ENCODE measurements at places on chromosomes 3 and 15.
A peak's percentile ranks its signal among the peaks of the same experiment; 100 is the strongest.

DNA sequence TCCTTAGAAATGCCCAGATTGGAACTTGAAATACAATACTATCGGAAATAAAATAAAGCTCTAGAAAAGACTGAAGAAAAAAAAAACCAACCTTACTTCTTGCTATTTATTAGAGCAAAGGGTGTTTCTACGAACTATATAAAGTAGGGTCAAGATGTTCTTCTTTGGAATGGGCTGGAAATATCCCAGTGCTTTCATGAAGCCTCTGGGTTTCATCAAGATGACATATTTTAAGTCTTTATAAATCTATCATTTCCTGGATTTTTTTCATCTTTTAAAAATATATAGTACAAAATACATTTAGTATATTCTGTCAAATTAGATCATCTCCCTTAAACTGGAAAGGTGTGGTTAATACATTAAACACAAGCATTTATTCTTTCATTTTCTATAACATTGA, 978.8 kb downstream of the NAALADL2 start:
- DNase-seq: no peak

GRCh38 chr3:71438904-71439303, 144.6 kb downstream of the FOXP1 start:
- no peak for DNase-seq

- DNase-seq: no peak
Observed at GRCh38 chr3:151879037-151879436, 5.6 kb downstream of the SUCNR1 start.

- DNase-seq: no peak
Observed at GRCh38 chr3:173351886-173352285, 45.7 kb upstream of the NLGN1 start.

DNA sequence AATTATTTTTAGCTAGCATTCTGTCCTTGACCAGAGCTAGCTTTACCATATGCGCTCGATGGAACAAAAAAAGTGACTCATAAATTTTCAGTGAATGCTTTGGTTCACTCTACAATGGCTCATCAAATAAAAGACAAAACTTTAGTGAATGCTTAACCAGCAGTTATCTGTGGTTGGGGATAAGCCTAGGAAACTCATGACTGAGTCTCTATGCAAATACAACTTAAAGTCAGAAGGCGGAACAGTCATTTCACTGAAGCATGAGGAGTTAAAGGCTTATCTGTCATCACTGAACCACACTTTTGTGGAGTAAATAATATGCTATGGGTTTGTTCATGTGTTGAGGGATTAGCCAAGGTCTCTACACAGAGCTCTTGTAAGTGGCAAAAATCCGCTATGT, 308.4 kb downstream of the SQOR start:
- DNase-seq: no peak

DNA sequence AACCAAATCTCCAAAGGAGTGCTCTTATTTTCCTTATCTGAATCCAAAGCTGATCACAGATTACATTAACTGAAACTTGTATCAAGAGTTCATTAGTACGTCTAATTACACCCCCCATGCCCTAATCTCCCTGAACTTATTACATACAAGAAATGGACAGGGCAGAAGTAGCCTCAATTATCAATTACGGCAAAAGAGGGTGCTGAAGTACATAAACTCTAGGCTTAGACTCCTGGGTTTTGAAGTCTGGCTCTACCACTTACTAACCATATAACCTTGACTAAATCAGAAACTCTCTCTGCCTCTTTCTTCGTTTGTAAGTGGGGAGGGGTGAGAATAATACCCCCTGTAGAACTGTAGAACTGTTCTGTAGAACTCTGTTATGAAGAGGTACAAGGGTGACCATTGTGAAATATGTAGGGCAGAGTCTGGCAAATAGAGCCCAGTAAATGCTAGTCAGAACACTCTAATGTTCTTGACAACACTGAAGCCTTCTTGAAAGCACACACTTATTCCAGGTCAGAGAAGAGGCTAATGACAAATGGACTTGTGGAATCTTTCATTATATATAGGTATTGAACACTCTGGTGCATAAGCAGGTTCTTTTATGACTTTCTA, 19.6 kb upstream of the OR5K4 start:
- DNase-seq: no peak

- DNase-seq: no peak
Observed at GRCh38 chr15:32956711-32957110, 237.8 kb downstream of the FMN1 start.

GRCh38 chr15:45456212-45457106, 66.1 kb downstream of the SLC30A4 start:
- DNase-seq: peak; percentile 77

GRCh38 chr3:151312972-151313371, 3.6 kb downstream of the GPR87 start:
- DNase-seq: no peak

DNA sequence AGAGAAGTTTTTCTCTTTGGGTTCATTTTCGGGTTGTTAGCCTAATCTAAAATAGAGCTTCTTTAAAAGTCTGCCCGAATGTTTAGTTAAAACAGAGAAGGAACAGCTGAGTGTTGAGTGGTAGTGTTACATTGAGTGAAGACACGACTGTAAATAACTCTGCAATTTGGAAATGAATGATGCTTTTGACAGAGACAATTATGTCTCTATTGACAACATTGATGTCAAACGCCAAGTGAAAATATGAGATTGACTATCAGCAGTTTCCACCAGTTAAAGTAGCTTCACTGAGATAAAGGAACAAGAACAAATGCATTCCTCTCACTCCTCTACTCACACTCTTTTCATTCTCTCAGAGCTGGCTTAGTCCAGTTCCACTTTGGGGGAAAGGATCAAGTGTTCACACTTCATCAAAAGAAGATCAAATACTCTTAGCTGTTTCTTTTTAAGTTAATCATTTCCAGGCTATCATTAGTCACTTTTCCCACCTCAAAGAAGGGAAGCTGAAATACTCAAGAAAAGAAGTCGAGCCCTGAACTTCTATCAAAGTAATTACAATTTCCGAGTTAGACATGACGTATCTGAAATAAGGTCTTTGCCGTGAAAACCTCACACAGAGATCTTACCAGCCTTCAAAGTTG, 399.1 kb upstream of the DPH6 start:
- DNase-seq: no peak

DNA sequence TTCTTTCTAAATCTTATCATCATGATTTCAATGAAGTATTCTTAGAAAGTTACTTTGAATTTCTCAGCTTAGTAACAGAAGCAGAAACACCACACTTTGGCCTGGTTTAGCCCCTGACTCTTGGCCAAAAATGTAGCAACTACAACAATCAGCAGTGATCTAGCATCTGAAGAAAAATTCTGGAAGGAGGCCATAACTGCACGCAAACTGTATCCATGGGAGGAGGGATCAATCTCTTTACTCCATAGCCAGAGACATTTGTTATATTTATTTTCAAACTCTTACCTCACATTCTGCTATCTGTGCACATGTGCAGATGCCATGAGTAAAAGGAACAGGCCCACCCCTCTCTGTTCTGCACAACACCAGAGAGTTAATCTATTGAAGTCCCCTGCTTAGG, 251.0 kb upstream of the P2RY1 start:
- DNase-seq: no peak

GRCh38 chr15:60589728-60590127, 110.8 kb upstream of the ICE2 start:
- no peak for DNase-seq

- DNase-seq: no peak
Observed at GRCh38 chr3:17013050-17013449, 128.3 kb downstream of the PLCL2 start.

- DNase-seq: peak; percentile 56
Observed at GRCh38 chr15:74950078-74950908, 6.3 kb downstream of the RPP25 start.

DNA sequence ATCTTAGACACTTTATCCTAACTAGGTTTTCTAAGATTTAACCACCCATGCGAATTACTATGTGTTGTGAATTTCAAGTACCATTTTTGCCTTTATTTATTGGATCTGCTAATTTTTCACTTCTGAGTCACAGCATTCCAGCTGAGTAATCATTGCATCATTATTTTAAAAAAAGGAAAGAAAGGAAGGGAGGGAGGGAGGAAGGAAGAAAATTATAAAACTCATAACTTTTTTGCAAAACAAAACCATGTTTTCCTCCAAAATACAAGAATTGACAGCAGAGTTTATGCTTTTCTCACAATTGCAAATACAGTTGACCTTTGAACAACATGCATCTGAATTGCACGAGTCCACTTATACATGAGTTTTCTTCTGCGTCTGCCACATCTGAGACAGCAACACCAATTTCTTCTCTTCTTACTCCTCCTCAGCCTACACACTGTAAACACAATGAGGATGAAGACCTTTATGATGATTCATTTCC, 651.4 kb upstream of the NECTIN3 start:
- DNase-seq: no peak

- no peak for DNase-seq
Observed at GRCh38 chr3:147218965-147219364, 187.4 kb downstream of the ZIC4 start.

- DNase-seq: no peak
Observed at GRCh38 chr3:5613599-5613998, 426.1 kb downstream of the EDEM1 start.

DNA sequence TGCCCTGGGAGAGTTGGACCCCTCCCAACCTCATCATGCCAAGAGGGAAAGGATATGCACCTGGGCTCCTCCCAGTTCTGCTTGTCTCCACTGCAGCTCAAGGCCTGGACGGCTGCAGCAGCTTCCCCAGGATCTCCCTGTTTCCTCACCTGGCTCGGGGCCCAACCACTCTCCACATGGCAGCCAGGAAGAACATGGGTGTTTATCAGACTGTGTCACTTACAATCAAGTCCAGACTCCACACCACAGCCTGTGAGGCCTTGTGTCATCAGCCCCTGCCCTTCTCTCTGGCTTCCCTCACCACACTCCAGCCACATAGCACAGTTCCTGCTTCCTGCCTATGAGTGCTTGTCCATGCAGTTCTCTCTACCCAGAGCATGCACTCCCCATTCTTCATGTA, 534.4 kb downstream of the EPHB1 start:
- DNase-seq: no peak

DNA sequence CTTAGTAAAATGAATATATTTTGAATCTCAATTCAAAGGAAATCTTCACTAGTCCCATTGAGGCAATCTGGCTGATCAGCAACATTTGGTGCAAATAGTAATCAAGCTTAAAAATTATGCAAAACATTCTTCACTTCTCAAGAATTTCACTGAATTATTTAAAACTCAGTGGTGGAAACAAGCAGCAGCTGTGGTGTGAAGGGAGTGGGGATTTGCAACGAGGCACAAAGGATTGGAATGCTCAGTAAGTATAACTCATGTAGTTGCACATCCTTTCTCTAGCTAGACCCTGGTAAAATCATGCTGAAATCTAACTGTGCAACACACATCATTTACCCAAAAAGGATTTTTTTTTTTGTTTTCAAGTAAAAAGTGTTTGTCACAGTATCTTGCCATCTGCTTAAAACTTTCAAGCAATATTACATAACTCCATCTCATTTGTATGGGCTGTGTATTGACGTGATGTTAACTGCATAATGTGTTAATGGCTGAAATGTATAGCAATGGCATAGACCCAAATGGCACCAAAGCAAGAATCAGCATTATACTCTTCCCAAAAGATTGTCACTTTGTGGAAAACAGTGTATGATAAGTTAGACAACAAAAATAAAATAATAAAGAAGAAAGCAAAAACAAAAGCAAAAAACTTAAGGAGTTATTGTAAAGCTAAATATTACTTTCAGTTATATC, 816.6 kb downstream of the EPHA3 start:
- no peak for DNase-seq

- no peak for DNase-seq
Observed at GRCh38 chr3:192223815-192224214, 503.5 kb downstream of the FGF12 start.

DNA sequence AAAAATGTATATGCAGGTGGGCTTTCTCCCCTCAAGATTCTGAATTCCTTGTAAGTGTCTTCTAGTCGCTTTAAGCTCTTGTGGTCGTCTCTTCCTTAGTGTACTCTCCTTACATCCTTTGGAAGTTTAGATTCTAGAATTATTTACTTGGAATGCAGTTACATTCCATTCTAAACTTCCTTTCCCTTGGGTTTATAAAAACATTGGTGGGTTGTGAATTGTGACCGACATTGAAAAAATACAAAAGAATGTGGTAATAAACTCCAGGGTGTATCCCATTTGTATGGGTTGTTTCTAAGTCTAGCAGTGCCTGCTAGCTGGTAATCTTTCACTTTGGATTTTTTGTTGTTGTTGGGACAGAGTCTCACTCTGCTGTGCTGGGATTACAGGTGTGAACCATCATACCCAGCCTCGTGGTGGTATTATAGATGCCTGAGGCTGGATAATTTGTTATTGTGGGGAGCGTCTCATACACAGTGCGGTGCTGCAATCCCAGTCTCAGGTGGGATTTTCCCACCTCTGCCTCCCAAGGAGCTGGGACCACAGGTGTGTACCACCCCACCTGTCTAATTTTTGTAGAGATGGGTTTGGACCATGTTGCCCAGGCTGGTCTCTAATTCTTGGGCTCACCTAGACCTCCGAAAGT, 9.1 kb downstream of the CHD2 start:
- no peak for DNase-seq

Data from stimulated activated CD8-positive, alpha-beta memory T cell treated with anti-CD3 and anti-CD28 coated beads, Interleukin-7, amount 100 ng/mL, for 48 hours (primary cell).